ENCODE measurements at places on chromosomes 1 and 21.
A peak's percentile ranks its signal among the peaks of the same experiment; 100 is the strongest.

GRCh38 chr1:2330519-2331199 is 60.7 kb downstream of the MORN1 start:
- no peak for DNase-seq

GRCh38 chr21:42567861-42568260 is 54.2 kb downstream of the SLC37A1 start:
- no peak for DNase-seq

- no peak for DNase-seq
These were observed 620.5 kb upstream of the PKN2 start for GRCh38 chr1:88063605-88064004.

GRCh38 chr1:82329226-82329625 is 528.5 kb downstream of the ADGRL2 start:
- no peak for DNase-seq

- DNase-seq: no peak
These were observed 55.6 kb upstream of the ACTRT2 start for GRCh38 chr1:2965676-2966075.

GRCh38 chr1:145751491-145752037 is 32.3 kb downstream of the CD160 start:
- DNase-seq: no peak

DNA sequence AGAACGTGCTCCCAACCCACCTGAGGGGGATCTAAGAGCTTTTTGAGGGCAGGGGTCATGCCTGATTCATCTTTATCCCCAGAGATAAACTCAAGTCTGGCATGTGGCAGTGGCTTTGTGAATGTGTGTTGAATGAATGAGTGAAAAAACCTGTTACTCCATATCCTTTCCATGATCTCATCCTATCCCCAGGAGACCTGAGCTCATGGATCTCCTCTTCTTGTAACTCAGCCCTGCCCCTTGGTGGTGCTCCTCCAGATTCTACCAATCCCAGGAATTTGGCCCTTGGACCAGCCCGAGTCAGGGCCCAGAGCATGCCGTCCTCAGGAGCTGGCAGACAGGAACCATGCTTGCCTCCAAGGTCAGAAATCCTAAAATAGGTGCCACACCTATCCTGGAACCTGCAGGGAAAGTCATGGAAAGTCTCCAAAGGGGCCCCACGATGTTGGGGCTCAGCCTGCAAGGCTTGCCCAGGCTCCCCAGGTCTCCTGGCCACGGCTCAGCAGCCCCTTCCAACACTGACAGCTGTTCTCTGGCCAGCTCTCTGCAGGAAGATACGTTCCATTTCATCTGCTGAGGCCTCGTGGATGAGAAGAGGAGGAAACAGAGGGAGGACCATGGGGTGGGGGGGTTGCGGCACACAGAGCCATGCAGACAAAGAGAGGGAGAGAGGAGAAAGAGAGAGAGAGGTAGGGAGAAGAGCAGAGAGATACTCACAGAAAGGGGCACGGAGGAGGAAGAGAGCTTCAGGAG is 214.6 kb downstream of the TRABD2B start:
- DNase-seq: no peak

DNA sequence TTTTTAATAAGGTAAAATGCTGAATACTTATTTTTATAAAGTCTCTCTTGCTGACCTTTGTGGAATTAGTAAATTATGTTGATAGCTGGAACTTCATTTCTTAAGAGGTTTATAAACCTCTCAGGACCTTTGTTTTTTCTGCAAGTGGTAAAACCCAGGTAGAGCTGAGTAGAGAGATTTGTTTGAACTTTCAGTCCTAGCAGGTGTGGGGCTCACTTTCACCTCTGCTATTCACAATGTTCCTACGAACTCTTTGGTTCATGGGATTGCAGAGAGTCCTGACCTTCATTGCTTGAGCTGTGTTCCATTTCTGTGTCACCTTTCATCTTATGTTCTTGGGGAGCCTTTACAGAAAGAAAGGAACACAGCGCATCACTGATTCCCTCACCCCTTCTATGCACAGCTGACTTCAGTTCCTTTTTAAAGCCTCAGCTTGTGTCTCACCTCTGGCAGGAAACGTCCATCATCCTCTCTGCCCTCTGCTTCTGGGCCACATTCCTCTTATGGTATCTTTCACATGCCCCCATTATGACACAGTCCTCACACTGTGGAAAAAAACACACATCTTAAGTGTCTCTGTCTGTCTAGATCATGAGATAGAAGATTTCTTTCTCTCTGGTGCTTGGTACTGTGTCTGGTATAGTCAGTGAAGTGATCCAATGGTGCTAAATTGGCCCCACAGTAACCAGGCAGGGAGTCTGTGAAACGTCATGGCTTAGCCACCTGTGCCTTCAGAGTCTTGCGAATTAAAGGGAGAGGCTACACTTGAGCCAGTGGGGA is 262.5 kb upstream of the B3GALT2 start:
- DNase-seq: no peak

- DNase-seq: peak; percentile 11
These were observed 55.4 kb downstream of the CAMK2N1 start for GRCh38 chr1:20430355-20431175.

DNA sequence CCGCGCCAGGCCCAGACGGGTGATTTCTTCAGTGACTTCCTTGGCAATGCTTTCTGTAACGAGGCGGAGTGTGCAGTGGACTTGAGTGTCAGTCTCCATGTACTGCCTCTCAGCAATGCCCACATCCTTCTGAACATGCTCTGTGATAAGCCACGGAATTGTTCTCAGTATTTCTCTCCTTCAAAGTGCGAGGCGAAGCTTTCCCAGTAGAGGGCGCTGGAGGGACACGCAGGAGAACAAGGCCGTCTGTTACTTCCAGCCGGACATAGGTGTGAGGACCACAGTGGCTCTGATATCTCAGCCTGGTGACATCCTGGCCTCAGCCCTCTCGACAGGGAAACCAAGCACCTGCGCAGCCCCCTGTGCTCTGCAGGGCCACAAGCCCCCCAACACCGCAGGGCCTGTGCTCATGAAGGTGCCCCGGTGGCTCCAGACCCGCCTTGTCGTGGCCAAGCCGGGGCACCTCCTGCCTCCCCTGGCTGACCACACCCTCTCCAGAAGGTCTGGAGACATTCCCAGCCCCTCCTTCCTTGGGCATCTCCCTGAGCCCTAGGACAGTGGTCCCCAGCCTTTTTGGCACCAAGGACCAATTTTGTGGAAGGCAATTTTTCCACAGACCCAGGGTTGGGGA is 46.1 kb upstream of the BACE2 start:
- peak; percentile 36 for DNase-seq

- DNase-seq: no peak
These were observed 55.5 kb downstream of the TRABD2B start for GRCh38 chr1:47941609-47942239.

- DNase-seq: no peak
These were observed 23.3 kb downstream of the KCNN3 start for GRCh38 chr1:154846565-154847442.

DNA sequence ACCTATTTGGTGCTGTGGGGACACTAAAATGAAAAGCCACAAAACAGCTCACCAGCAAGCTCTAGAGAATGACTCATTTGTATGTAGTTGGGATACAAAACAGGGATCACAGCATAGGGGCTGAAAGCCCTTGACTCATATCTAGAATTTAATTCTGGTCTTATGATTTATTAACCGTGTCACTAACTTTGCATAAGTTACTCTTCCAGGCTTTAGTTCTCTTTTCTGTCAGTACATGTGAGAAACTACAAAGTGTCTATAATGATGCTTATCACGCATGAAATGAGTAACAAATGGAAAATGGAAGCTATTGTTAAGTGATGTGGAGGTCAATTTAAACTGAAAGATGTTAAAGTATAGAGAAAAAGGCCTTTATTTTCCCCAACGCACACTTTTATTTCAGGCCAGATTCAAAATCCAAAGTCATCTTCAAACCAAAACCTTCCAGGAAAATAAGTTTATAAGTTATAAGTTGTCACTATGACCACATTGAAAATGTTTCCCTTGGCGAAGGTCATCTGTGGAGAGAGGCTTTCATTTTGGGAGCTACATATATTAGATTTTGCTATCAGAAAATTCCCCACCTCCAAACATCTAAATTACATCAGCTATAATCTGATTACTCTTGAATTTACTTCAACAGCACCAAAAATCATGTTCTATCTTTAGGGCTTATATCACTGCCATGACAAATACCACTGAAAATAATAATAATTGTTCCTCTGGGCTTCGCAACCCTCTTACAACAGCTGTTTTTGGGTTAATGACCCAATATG is 430.5 kb downstream of the MRPL39 start:
- no peak for DNase-seq

DNA sequence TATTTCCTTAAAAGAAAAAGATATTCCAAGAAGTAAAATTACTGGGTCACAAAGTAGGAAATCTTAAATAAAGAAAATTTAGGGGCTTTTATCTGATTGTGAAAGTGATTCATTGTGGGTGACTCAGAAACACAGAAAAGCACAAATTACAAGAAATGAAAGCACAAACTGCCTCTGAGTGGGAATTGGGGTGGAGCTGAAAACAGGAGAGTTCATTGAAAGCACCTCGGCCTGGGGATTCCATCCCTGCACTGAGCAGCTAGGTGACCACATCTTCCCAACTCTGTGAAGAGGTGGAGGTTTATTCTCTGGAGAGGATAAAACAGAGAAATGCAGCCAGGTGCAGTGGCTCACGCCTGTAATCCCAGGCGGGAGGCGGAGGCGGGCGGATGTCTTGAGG is 7.4 kb downstream of the GJA4 start:
- DNase-seq: no peak

DNA sequence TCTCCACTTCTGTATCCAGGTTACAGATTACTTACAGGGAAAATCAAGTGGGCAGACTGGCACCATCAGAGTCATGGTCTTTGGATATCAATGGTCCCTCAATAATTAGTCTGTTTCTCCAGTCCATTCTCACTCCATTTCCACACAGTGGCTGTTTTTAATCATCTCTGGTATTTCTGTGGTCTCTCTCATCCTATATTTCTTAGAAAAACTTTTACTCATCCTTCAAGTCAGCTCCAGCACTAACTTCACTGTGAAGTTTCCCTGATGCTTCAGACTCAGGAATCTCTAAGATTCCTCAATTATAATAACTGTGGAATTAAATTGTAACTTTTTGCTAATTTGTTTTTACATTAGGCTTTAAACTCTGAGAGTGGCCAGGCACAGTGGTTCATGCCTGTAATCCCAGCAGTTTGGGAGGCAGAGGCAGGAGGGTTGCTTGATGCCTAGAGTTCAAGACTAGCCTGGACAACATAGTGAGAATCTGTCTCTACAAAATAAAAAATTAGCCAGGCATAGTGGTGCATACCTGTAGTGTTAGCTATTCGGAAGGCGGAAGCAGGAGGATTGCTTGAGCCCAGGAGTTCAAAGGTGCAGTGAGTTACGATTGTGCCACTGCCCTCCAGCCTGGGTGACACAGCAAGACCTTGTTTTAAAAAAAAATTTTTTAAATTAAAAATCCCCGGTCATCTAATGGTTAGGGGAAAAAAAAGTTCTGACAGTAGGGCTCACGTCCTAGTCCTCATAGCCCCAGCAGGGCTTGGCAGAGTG is 10.6 kb downstream of the CD160 start:
- no peak for DNase-seq

- no peak for DNase-seq
These were observed 7.5 kb upstream of the MOV10 start for GRCh38 chr1:112666946-112667345.

GRCh38 chr1:220983877-220984635 is 104.8 kb downstream of the HLX start:
- DNase-seq: no peak

DNA sequence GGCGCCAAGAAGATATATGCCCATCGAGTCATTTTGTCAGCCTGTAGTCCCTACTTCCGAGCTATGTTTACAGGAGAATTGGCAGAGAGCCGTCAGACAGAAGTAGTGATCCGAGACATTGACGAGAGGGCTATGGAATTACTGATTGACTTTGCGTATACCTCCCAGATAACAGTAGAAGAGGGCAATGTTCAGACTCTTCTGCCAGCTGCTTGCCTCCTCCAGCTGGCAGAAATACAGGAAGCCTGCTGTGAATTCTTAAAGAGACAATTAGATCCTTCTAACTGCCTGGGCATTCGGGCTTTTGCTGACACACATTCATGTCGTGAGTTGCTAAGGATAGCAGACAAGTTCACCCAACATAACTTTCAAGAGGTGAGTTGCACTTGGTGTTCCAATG is 19.1 kb downstream of the KLHL20 start:
- DNase-seq: no peak
